Stimulated activated CD4-positive, alpha-beta T cell treated with anti-CD3 and anti-CD28 coated beads, Interleukin-2, amount 100 ng/mL, for 4 hours (primary cell): ENCODE measurements at places on chromosomes 5 and 9.

DNA sequence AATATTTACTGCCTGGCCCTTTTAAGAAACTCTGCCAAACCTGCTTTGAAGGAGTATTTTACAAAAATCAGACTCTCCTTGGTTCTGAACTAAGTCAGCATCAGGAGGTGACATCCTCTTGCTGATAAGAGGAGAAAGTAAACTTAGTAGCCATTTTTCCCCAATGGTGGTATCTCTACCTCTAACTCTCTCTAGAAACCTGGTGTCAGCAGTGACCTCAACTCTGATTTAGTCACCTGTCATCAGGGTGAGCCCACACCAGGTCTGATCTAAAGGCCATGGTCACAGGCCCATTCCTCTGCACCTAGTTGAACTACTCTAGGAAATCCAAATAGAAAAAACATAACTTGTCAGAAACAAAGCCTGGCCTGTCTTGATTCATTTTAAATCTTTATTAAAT lies 4.2 kb downstream of the CARNMT1 start:
- DNase-seq: no peak

DNA sequence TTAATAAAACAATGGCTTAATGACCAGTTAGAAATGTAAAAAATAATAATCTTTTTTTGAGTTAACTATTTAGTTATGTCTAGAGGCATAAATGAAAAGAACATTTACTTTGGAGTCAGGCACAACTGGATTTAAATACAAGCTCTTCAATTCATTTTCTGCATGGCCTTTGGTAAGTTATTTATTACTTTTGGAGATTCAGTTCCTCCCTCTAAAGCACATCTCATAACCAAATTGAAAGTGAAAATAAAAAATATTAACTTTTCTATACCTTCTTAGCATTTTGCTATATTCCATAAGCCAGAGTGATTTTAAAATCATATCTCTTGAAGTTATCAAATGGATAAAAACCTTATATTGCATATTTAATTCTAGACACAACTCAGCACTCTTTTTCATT lies 434.9 kb upstream of the SMARCA2 start:
- no peak for DNase-seq

DNA sequence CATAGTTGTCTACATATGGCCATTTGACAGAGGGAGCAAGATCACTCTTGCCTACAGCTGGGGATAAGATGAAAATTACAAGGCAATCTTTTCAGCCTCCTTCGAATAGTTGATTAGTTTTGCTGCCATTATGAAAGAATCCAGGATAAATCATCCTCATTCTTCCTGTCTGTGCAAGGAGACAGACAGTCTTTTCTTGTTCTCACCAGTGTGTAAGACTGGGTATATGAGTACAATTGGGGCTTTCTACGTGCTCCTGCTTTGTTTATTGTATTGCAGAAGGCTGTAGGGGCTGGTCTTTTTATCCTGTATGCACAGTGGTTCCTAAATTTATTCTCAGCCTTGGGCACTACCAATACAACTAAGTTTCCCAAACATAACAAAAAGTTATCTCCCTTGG lies 76.8 kb downstream of the SPEF2 start:
- DNase-seq: no peak

GRCh38 chr9:96133321-96134021 lies 168.5 kb downstream of the HSD17B3 start:
- DNase-seq: no peak

- DNase-seq: no peak
Measured at GRCh38 chr5:145557345-145557744, 277.8 kb downstream of the PRELID2 start.

DNA sequence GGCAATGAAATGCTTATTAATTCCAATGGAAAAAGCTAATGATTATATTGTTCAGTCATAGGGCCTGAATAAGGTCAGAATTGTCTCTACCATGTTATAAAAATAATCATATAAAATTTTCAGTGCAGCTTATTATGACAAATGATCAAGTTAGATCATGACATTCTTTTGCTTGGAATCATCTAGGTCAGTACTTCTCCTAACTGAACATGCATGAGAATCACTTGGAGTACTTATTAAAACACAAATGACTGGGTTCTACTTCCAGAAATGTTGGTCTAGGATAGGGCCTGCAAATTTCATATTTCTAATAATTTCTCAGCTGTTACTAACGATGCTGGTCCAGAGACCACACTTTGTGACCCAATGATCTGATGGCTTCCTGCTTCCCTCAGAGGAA lies 806.0 kb upstream of the ZNF608 start:
- no peak for DNase-seq

DNA sequence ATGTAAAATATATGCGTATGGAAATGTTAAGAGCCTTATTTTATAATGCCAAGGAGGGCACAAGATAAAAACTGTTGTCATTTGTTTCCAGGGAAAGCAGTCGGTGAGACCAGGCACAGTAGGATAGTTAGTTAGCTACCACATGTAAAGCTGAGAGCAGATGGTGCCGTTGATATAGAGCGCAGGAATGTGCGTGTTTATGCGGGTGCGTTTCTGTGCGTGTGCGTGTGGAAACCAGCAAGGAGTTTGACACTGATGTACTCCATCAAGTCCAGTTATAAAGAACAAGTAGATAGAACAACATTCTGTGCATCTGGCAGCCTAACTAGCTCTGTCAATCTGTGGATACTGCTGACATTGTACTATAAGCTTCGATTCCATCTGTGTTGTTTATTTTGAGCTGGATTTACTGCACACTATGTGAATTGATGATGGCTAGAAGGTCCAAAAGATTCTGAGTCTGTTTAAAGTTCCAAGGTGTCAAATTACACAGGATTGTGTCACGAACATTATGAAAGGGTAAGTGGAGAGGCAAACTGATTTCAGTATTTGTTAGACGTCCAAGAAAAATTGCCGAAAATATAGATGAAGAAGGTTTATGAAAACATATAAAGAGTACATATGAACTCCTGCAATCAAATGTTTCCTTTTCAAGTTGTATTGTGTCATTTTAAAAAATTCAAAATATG lies 494.9 kb upstream of the MEF2C start:
- no peak for DNase-seq

DNA sequence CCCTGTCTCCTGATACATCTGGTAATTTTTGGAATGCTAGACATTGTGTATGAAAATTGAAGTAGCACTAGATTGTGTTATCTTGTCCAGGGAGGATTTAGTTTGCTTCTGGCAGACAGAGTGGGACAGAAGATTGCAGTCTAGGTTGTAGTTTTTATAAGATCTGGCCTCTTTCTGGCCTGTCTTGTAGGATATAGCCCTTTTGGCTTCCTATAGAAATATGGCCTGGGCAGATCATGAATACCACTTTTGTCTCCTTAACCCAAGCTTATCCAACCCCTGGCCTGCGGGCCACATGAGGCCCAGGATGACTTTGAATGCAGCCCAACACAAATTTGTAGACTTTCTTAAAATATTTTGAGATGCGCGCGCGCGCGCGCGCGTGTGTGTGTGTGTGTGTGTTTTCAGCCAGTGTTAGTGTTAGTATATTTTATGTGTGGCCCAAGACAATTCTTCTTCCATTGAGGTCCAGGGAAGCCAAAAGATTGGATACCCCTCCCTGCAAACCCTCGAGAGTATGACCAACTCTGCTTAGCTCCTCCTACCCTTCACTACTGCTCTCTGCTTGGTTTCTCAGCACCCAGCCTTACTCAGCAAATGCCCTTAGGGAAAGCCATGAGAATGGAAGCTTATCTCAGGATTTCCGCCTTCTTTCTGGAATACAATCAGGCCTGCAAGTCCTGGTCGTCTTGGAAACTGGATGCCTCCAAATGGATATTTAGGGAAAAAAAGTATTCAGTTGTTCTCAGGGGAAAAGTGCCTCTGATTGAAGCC lies 26.5 kb downstream of the ANKRD33B start:
- no peak for DNase-seq

DNA sequence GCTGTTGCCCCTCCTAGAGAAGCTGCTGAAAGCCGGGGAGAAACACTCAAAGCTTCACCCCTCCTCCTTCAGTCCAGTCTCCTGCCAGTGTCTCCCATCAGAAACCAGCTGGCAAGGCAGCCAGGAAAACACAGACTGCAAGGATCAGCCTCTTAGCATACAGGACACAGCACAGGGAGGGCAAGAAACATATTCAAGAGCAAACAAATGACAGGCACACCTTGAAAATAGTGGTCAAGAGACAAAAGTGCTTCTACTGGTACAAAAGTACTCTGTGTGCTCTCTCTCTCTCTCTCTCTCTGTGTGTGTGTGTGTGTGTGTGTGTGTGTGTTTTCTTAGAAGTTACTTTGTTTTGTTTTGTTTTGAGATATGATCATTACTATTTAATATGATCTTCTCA lies 227.2 kb downstream of the RAB3C start:
- no peak for DNase-seq

- no peak for DNase-seq
Measured at GRCh38 chr5:152293189-152293588, 111.9 kb downstream of the NMUR2 start.

DNA sequence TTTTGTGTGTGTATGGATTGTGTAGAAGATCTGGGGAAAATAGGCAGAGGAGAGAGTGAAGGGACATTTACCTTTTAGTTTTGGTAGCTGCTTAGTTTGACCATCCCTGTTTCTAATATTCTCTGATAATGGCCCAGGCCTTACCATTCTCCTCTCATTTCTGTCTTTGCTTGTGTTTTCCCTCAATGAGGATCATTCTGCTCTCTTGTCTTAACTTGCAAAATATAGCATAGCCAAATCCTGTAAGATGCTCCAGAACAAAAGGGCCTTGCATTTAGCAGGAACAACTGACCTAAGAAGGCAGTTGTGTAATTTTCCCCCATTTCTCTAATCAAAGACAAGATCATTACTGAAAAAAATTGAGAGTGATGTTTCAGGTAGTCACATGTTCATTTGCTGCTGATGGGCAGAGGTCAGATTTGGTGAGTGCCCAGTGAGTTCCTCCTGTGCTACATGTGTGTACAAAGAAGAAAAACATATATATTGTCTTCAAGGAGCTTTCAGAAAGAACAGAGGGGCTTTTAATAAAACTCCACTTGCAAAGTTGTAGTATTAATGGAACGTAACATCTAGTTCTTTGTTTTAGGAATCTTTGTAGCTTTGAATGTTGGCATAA lies 139.5 kb downstream of the KDM4C start:
- DNase-seq: no peak

GRCh38 chr9:23537192-23538066 lies 288.6 kb downstream of the ELAVL2 start:
- no peak for DNase-seq

- DNase-seq: no peak
Measured at GRCh38 chr9:105656131-105656921, 5.9 kb upstream of the TAL2 start.
